Epithelial cell of proximal tubule (primary cell): ENCODE measurements at places on chromosomes 13 and 19.

- DNase-seq = peak; percentile 9
Observed at GRCh38 chr13:20658451-20659040, 45.0 kb upstream of the IL17D start.

DNA sequence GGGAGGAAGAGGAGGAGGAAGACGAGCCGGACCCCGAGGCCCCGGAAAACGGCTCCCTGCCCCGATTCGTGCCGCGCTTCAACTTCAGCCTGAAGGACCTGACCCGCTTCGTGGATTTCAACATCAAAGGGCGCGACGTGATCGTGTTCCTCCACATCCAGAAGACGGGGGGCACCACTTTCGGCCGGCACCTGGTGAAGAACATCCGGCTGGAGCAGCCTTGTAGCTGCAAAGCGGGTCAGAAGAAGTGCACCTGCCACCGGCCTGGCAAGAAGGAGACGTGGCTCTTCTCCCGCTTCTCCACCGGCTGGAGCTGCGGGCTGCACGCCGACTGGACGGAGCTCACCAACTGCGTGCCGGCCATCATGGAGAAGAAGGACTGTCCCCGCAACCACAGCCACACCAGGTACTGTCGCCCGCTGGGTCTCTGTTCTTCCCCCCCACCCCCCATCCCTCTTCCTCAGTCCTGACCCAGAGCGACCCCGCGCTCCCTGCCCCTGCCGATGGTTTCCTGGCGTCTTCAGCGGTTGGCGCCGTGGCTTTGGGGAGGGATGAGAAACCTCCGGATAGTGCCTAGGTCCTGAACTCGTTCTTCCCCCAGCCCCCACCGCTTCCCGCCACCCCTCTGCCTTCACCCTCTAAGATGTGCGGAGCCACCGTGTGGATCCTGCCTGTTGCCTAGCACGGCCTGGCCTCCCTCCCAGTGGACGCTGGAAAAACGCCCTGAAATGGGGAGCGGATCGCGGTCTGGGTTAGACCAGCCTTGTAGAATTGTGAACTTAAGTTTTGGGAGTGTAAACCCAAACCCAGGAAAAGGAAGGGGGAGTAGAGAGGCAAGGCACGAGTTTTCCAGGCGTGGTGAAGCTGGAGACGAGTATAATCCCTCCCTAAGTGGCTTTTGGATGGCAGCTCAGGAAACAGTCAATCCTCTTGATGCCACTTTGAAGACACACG is 1.5 kb downstream of the HS6ST3 start:
- no peak for DNase-seq

DNA sequence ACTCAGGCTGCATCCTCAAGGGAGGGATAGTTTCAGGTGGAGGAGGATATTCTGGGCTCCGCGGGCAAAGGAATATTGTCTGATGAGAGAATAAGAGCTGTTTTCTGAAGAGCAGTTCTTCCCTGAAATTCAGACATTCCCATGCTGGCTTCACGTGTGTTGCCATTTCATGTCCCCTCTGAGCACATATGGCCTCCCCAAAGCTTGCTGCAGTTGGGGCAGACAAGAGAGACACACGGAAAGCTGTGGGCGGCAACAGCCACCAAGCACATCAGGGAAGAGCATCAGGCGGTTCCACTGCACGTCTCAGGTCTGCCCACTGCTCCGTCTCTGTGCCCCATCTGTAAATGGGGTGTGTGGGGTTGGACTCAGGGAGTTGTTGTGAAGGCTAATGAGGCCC is 247.5 kb upstream of the TSHZ3 start:
- DNase-seq = no peak

DNA sequence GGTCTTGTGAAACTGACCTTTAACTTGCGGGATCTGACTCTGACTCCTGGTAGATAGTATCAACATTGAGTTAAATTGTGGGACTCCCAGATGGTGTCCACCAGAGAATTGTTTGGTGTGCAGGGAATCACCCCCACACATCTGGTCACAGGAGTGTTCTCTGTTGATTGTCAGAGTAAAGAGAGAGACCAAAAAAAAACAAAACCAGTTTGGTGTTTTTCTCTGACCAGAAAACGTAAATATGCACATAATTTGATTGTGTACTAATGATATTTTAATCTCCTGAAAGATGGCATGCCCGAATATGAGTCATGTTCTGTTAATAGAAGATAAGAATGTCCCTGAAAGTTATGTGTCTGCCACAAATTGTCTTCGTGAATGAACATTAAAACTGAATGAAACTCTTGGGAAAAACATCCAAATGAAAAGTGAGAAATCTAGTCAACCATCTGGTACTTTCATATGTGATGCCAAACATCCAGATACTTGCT is 118.5 kb upstream of the GPC6 start:
- no peak for DNase-seq

DNA sequence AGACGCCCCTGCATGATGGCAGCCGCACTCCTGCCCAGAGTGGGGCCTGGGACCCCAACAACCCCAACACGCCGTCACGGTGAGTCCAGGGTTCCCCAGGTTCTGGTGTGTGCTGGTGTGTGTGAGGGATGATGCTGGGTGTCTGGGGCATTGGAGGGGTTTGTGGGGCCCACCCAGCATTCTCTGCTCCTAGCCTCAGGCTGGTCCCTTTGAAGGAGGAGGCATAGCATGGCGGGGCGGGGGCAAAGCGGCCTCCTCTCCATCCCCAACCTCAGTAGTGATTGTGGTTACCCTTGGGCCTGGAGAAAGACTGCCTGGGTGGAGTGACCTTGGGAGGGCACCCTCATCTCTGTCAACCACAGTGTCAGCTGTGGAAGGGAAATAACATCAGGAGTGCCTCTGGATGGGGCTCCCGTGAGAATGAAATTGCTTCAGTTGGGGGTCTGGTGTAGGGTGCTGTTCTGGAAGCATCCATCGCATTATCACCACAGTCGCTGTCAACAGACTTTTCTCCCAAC is 7.1 kb upstream of the TIMM50 start:
- DNase-seq = no peak

- DNase-seq = no peak
Observed at GRCh38 chr19:30685426-30686000, 313.3 kb downstream of the ZNF536 start.
